Naive thymus-derived CD4-positive, alpha-beta T cell (primary cell): ENCODE measurements at places on chromosomes 16 and 17. TPM values are rescaled to one million over a fixed set of nuclear protein-coding genes. Genes with fewer than 3 reads are reported as not detected.

Gene ASGR1
- 0.79 TPM for total RNA-seq

Gene KRT16
- not detected for total RNA-seq

GRCh38 chr16:5188318-5188988, 90.9 kb upstream of the EEF2KMT start:
- DNase-seq: no peak

DNA sequence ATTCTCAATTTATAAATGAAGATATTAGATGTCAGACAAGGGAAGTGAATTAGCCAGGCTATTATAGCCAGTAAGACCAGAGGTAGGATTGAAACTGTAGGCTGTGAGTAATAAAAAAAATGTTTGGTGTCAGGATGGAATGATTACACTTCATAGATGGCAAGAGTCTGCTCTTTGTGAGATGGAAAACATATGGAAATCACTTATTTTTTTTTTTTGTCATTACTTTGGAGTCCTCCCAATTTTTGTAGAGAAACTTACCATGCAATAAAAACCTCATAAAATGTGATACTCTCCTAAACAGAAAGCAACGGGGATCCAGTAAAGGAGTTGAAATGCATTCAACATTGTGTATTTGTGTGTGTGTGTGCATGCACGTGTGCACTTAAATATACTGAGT, 532.7 kb upstream of the CDH8 start:
- DNase-seq: no peak

DNA sequence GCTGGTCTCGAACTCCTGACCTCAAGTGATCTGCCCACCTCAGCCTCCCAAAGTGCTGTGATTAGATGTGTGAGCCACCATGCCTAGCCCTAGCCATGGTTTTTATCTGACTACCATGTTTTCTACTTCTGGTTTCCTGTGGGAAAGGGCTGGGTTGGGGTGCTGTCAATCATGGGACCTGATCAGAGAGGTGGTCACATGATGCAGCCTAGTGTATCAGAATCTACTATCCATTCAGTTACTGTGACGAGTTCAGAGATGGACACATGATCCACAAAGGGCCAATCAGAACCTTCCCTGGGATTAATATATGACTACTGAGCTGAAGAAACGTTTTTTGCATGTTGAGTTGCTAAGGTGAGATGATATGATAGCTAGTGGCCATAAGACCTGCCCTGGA, 59.1 kb downstream of the ABCC6 start:
- DNase-seq: no peak
